ENCODE measurements at places on chromosomes 4 and X.
A peak's percentile ranks its signal among the peaks of the same experiment; 100 is the strongest.

- no peak for DNase-seq
These were observed 15.0 kb downstream of the G6PD start for GRCh38 chrX:154531626-154532025.

- DNase-seq: no peak
These were observed 31.0 kb downstream of the UNC5C start for GRCh38 chr4:95517576-95518345.

DNA sequence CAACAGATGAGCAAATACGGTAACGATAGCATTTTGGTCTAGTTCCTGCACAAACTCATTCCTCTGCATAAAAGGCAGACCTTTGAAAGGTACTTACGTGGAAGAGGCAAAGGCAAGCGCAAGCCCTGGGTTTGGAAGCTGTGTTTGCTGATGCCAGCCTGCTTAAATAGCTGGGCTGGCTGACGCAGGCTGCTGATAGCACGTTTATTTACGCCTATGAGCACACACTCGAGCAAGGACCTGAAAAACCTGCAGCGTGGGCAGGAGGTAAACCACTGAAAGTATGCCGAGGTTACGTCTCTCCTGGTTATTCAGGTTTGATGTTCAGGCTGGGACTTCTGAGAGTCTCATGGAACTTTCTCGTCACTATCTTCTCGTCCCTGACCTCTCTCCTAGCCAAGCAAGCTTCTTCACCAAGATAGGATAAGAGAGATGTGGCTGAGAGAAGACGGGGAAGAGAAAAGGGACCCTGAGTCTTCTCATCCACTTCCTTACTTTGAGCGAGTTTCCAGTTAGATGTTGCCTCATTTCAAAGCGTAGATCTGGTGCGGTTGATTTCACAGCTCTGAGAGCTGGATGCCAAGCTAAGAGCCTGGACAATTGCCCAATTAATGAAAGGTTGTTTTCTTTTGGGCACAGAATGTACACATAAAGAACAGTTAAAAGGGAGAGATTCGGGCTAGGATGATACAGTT lies at the start of gene HOPX:
Gene HOPX, minus strand, starts transcription at position 139 of the 695 bp plus-strand sequence. CDS start 23,480 bp downstream, outside the sequence.
- peak; percentile 15 for DNase-seq

GRCh38 chrX:148691456-148691855 lies 191.0 kb downstream of the AFF2 start:
- DNase-seq: no peak

DNA sequence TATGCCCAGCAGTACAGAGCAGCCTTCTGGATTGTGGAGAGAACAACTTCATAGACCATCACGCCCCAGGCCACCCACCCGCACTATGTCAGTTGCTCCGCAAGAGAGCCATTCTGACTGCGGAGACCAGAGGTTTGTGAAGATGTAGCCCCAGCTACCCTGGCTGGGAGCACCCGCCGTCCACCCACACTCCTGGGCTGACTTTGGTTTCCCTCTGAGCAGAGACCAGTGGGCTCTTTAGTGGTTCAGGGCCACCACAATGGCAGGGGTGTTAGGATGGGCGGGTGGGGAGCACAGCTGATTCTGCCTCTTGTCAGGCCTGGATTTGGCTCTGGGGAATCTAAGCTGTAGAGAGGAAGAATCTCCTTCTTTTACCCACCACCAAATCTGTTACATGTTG lies 313.4 kb downstream of the LDB2 start:
- DNase-seq: no peak

DNA sequence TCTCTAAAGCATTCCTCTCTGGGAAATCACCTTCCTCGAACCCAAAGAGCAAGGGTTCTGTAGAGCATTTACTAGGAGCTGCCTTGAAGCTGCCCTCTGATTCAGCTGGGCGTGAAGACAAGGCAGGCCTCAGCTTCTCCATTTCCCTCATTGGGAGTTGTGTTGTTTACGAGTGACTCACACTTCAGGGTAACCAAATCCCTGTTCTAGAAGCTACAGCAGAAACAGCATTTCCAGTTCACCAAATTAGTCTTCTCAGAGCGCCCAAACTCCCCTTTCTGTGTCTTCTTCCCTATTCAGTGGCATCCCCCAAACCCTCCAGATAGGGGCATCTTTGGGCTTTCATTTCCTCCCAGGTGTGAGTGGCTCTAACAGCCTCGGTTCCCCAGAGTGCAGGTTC lies 863 bp upstream of the XPNPEP2 start:
- DNase-seq: no peak

DNA sequence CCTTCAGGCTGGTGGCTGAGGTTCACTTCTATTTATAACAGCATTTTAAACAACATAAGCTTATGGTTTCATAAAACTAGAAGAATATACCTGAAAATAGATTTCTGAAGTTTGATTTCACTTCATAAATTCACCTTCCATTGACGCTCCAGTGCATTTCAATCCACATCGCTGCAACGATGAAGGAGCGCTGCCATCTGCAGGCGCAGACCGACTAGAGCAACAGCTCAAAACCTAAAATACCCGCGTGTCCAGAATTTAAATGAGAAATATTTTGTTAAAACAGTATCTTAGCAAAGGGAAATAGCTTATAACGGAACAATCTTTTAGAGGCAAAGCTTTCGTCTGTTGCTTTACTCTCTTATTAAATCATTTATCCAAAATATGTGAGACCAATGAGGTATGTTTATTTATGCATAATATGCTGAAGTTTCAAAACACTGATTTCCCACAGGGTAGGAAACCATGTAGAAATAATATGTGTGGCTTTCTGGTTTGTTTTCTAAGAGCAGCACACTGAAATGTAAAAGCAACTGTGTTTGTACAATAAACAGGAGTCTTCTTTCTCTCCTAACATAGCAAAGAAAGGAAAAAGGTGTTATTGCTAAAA lies 816.4 kb upstream of the FRG1 start:
- no peak for DNase-seq

DNA sequence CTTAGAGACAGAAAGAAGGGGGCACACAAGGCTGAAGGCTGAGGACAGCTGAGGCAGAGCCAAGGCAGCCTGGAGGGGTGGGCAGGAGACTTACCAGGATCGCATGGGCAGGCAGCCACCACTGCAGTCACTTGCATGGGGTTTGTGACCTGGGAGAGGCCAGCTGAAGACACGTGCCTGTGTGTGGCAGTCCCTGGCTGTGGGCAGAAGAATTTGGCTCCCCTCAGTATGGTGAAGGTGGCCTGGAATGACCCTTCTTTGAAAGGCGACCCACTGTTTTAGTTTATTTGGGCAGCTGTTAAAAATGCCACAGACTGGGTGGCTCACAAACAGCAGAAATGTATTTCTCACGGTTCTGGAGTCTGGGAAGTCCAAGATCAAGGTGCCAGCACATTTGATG lies 22.1 kb upstream of the SLC34A2 start:
- DNase-seq: no peak

GRCh38 chr4:54254915-54255246 lies 25.8 kb downstream of the PDGFRA start:
- DNase-seq: no peak

DNA sequence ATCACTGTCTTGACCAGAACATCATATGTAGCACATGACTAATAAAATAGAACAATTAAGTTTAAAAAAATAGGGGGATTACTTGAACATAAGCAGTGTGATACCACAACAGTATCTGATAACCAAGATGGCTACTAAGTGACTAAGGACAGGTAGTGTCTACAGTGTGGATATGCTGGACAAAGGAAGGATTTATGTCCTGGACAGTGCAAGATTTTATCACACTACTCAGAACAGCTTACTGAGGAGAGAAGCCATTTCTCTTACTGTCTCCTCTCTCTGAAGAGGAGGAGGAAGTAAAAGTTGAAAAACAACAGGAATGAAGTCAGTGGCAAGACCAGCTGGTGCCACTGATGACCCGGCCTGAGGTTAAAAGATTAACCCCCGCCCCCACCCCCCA lies 4.0 kb upstream of the SLC10A7 start:
- DNase-seq: no peak

DNA sequence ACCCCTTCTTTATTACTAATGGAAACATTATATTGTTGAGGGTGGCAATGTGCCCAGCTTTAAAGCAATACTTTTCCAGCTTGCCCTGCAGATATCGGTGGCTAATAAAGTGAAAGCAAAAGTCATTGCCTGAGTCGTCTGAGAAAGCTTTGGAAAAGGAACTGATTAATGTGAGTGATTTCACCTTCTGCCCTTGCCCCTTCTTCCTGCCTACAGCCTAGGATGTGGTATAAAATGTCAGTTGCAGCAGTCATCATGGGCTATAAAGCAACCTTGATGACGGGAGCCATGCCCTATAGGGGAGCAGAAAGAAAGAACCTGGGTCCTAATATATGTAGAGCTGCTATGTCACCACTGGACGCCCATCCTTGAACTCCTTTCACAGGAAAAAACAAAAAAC lies 132.4 kb upstream of the USP9X start:
- DNase-seq: peak; percentile 73

GRCh38 chr4:174859904-174860303 lies 30.9 kb upstream of the GLRA3 start:
- DNase-seq: no peak

GRCh38 chrX:84044051-84044450 lies 143.9 kb downstream of the RPS6KA6 start:
- DNase-seq: no peak

DNA sequence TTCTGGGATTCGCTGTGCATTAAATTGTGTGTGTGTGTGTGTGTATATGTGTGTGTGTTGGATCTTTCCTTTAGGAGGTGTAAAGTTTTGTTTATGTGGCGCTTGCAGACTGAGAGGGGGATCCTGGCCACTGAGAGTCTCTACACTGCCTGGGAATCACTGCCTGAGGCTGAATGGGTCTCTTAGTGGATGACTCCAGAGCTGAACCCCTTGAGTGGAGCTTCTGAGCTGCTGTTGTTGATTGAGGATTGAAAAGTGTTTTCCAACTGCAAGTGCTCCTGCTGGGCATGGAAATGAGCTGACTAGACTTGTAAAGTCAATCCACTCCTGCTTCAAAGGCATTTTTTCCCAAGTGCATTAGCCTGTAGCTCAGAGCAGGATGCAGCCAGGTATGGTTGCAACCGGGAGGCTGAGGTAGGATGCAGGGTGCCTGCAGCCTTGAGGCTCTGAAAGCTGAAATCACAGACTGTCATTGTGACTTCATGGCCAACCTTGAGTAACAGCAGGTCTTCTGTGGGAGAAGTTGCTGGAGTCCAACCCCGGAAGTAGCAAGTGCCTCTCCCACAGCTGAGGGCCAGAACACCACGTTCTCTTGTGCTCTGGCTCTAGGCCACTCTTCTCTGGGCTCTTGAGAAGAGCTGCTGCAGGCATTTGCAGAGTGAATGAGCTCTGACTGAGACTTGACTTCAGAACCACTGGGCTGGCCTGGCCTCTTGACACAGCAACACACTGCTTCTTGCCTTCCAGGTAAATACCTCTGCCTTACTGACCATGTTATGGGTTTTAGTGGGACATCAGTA lies at the start of gene TBX22:
Gene TBX22, plus strand, starts transcription at position 613 of the 800 bp plus-strand sequence. CDS start 7,517 bp downstream, outside the sequence.
- DNase-seq: no peak

- DNase-seq: peak; percentile 73
These were observed 55.9 kb upstream of the KDR start for GRCh38 chr4:55181010-55182005.

DNA sequence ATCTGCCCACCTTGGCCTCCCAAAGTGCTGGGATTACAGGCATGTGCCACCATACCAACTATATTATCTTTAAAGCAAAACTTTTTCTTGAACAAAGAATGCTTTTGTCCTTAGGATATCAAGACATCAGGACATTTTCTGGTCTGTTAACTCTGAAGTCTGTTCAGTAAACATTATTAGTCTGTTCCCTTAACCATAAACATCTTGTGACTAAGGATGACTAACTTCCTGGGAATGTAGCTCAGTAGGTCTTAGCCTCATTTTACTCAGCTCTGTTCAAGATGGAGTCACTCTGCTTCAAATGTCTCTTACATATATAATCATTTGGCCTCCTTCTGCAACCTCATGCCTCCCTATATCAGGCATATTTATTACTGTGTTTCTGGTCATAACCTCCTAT lies 122.9 kb downstream of the UBE2NL start:
- no peak for DNase-seq

- no peak for DNase-seq
These were observed 241.1 kb downstream of the AFAP1 start for GRCh38 chr4:7698584-7698983.

GRCh38 chr4:54669831-54670230 lies 12.1 kb downstream of the KIT start:
- DNase-seq: no peak

GRCh38 chrX:1162119-1162916 lies 50.1 kb downstream of the CRLF2 start:
- DNase-seq: no peak

- DNase-seq: peak; percentile 72
These were observed 160.9 kb upstream of the GIMD1 start for GRCh38 chr4:106529348-106530023.

DNA sequence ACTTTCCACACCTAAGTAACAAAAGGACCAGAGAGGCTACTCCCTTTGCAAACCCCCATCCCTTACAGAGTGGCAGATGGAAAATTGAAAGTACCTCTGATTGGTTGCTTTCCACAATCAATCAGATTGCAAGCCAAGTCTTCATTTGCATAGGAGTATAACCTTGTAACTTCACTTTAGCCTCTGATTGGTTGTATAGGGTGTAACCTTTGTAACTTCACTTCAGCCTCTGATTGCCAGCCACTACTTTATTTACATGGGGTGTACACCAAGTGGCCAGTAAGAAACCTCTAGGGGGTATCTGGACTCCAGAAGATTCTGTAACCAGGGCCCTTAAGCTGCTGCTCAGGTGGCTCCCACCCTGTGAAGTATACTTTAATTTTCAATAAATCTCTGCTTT lies 48.6 kb downstream of the GPC4 start:
- no peak for DNase-seq

- no peak for DNase-seq
These were observed 777.7 kb downstream of the STIM2 start for GRCh38 chr4:27638163-27638915.

GRCh38 chr4:12692815-12693214 lies 791.3 kb downstream of the RAB28 start:
- DNase-seq: no peak

DNA sequence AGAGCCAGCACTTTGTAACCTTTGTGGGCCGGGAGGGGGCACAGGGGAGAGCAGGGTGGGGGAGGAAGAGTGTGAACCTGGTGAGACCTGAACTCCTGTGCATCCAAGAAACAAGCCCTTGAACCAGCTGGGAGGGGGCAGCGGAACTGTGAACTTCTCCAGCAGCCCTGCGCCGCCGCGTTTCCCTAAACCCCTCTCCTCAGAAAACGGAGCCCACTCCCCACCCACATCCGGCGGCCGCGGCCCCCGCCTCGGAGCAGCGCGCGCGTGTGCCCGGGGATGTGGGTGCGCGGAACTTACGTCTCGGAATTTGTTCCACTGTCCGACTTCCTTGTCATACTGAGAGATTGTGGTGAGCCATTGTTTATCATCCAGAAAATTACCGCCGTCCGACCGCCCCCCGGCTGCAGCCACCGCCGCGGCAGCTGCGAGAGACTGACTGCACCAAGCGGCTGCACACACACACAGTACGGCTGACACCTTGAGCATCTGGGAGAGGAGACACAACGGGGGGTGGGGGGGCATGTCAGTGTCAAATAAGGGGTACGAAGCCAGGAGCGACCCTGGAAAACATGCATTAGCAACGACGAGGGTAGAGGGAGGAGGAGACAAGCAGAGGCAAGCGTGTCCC lies 494 bp downstream of the SPOCK3 start:
- DNase-seq: peak; percentile 23

GRCh38 chr4:120299631-120300030 lies 233.0 kb upstream of the MAD2L1 start:
- DNase-seq: no peak
